ENCODE measurements at places on chromosomes 11 and 22. TPM values are rescaled to one million over a fixed set of nuclear protein-coding genes. Genes with fewer than 3 reads are reported as not detected.

The DEUP1 gene
- total RNA-seq, result not detected

The SELENOO gene
- total RNA-seq, result 10.4 TPM

The TMA7B gene
- total RNA-seq, result not detected

The CCDC188 gene
- not detected for total RNA-seq

The MUC2 gene
- total RNA-seq, result not detected

The PHF21A gene
- total RNA-seq, result 9.7 TPM

The GRAP2 gene
- not detected for total RNA-seq

The CCDC34 gene
- total RNA-seq, result 2.5 TPM

The ARHGAP20 gene
- total RNA-seq, result 2.8 TPM

The SMC1B gene
- total RNA-seq, result not detected

The MS4A3 gene
- total RNA-seq, result not detected

The YPEL1 gene
- total RNA-seq, result 1.1 TPM

The BAD gene
- total RNA-seq, result 30.3 TPM

The APOL4 gene
- total RNA-seq, result not detected

The PNPLA5 gene
- total RNA-seq, result 0.18 TPM

DNA sequence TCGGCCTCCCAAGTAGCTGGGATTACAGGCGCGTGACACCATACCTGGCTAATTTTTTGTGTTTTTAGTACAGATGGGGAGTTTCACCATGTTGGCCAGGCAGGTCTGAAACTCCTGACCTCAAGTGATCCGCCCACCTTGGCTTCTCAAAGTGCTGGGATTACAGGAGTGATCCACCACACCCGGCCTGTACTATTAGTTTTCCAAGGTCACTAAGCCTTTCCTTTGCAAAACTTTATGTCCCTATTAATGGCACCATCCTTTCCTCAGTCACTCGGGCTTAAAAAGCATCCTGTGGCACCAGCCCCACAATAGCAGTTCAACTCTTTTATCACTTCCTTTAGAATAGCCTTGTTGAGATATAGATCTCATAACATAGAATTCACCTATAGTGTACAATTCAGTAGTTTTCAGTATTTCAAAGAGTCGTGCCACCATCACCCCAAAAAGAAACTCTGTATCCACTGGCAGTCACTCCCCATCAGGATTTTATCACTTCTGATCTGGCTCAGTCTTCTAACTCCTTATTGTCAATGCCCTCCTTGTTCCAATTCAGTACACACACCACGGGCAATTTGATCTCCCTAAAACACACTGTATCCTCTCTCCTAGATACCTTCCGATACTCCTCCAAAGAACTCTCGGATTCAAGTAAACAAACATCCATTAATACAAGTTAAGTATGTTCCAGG lies 921 bp upstream of the BCL2L13 start:
- no peak for DNase-seq

- peak; percentile 97 for DNase-seq
Measured at GRCh38 chr11:3153291-3153861, 11.7 kb downstream of the OSBPL5 start.

DNA sequence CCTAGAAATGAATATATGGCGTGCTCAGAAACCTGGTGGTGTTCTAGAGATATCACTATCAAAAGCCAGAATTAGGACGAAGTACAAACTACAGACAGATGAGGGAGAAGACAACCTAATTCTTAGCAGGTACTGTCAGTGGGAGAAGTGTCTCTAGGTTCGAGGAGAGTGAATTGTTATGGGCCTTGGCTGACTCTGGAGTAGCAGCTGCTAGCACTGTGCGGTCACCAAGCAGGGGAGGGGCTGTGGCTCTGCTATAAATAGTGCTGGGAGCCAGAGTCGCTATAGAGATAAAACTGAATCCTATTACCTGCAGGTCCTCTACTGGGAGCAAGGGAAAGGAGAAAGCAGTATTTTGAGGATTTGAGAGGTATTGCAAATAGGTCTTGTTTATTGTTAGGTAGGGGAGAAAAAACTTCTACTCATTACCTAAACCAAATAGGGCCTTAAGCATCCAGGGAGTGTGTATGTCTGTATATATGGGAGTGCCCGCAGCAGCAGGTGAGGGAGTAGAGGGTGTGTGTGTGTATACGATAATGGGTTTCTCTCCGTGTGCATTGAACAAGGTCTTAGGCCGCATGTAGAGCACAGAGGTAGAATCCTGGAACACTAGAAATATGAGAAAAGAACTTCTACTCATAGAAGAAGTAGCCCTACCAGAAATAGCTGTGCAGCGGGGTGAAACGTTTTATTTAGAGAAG lies 2.2 kb downstream of the MADD start:
- DNase-seq, result no peak

DNA sequence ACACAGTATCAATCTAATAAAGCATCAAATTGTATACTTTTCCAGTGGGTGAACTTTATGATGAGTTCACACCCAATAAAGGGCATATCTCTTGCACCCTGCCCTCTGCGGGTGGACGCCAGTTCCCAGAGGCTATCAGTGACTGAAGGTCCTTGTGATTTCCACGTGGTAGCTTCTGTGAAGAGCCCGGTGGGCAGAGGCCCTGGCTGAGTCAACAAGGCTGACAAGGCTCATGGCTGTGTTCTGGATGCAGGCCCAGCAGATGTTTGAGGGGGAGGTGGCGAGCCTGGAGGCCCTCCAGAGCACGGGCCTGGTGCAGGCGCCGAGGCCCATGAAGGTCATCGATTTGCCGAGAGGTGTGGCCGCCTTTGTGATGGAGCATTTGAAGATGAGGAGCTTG lies 71.4 kb downstream of the PIWIL3 start:
- peak; percentile 74 for DNase-seq

- no peak for DNase-seq
Measured at GRCh38 chr11:133606124-133606523, 73.8 kb upstream of the OPCML start.

DNA sequence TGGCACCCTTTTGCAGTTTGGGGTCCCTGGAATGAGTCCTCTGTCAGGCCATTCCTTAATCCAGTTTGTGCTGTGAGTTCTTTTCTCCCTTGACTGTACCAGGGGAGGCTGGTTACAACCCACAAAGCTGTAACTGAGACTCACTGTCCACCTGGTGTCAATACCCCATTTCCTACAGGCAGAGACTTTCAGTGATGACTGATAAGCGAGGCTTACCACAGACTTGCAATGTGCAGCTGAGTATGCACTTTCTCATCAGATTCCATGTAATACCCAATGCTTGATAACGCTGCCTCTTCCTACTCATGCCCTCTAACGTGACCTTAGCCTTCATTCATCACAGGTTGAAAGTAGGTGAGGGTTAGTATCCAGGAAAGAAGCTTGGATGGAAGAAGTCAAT lies 120.1 kb downstream of the INSC start:
- DNase-seq, result no peak

- no peak for DNase-seq
Measured at GRCh38 chr11:96242191-96242847, 100.7 kb downstream of the MAML2 start.

DNA sequence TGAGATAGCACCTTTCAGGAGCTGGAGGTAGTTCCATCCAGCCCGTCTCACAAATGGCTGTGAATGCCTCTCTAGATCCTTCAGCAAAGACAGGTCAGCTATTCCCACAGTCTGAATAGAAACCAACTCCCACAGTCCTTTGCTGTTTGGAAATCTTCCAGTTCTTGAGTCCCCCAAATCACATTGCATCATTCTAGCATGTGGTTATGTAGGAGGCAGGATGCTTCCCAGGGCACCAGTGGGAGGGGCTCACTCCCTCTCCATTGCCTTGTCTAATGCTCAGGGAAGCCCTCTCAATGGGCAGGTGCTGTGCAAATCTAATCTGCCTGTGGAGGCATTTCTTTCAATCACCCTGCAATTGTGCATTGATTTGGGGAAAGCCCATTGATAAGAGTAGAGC lies 14.6 kb downstream of the NAV2 start:
- peak; percentile 80 for DNase-seq

GRCh38 chr11:107702723-107703122 lies 9.1 kb downstream of the SLN start:
- DNase-seq, result peak; percentile 28

GRCh38 chr11:1308743-1309497 lies 512 bp downstream of the TOLLIP start:
- DNase-seq, result no peak

DNA sequence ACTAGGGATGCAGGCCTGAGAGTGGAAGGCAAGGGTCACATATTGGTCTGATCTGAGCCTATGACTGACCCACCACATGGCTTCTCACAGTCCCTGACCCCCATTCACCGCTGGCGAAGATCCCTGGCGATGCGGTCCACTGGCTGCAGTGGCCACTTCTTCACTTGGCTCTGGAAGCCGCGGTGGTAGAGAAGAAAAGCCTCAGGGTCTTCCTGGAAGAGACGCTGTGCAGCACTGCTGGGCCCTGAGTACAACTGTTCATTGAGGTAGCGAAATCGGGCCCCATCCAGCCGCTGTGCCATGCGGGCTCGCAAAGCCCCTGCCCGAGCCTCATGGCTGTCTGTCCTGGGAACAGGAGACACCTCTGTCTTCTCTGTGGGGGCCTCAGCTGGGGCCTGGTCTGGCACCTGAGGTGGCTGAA lies 2.4 kb downstream of the RRP8 start:
- DNase-seq, result no peak

- no peak for DNase-seq
Measured at GRCh38 chr22:33656808-33657628, 263.3 kb downstream of the LARGE1 start.

DNA sequence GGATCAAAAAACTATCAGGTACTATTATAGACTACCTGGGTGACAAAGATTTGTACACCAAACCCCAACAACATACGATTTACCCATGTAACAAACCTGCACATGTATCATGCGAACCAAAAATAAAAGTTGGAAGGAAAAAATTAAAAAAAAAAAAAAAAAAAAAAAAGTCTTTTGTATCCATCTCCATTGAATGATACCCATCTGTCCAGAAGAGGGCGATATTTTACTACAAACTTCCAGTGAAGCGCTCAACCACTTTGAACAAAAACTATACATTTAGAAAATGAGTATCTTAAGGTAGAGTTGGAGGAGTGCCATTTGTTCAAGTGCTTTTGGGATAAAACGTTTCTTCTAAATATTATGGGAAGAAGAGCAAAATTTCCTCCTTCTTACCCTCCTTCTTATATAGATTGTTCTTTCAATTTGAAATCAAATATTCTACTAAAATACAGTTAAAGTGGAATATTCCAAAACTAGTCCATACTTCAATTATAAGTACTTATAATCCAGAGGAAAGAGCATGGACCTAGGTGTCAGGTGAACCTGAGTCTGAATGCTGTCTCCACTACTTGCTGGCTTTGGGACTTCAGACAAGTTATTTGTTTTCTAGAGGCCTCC lies 23.3 kb downstream of the ARL14EP start:
- DNase-seq, result peak; percentile 62

- peak; percentile 5 for DNase-seq
Measured at GRCh38 chr11:118353084-118353710, 6.2 kb upstream of the UBE4A start.

GRCh38 chr22:17403906-17404305 lies 34.6 kb downstream of the CECR2 start:
- no peak for DNase-seq

DNA sequence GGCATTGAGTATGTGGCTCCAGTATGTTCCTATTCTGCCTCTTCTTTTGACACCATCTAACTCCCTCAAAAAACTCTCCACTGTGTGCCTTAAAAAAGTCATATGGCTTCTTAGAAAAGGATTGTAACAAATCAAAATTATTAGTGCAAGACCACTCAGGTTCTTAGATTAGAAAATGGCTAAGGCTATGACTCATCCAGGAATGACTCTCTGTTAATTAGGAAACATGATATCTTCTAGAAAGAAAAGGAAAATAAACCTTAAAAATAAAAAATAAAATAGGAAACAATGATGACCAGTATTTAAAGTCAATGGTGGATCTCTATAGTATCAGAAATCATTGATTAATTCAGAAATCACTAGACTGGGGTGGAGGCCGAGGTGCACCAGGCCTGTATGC lies 21.7 kb downstream of the SLC25A17 start:
- DNase-seq, result peak; percentile 66

DNA sequence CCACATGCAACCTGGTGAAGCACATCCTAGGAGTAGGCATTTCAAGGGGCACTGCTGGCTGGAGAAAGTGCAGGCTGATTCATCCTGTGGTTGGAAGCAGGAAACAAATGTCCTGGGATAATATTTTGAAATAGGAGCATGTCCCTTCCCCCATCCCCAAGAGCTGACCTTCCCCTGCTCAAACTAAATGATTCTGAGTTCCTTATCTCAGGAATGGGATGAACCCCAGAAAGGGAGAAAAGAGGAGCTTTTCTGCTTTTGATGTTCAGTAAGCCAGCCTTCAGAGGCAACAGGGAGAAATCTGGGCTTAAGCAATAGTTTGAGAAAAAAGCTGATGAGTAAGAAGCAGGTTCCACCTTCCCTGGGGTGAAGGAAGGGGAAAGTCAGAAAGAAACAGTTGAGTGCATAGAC lies 19.5 kb upstream of the SPON1 start:
- DNase-seq, result peak; percentile 24

- DNase-seq, result peak; percentile 6
Measured at GRCh38 chr11:16012125-16012751, 344.1 kb downstream of the SOX6 start.

DNA sequence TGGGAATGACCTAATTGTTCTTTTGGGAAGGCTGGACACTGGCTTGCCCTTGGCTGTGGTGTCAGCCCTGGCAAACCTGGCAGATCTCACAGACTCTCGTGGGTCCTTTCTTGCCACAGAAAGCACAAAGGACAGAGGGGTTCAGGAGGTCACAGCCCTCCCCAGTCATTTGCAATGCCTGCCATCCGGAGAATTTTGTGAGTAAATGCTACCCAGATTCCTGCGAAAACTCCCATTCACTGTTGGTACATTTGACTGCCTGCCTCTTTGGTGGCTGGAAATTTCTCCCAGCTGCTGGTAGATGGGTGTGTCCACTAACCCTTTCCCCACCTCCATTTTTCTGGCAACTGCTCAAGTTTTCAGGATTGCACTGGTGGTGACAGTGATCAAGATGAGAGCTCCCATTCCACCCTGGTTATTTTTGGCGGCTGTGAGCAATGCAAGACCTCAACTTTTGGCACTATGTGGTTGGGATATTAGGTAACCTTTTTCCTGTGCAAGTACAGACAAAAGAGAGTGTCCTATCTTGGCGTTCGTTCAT lies 155.7 kb downstream of the NAV2 start:
- peak; percentile 65 for DNase-seq

- no peak for DNase-seq
Measured at GRCh38 chr22:49597428-49598039, 230.1 kb downstream of the BRD1 start.

- no peak for DNase-seq
Measured at GRCh38 chr11:16883174-16883573, 131.0 kb downstream of the PLEKHA7 start.

- no peak for DNase-seq
Measured at GRCh38 chr11:92159931-92160330, 64.7 kb upstream of the FAT3 start.

GRCh38 chr11:76379807-76380158 lies 1.1 kb downstream of the THAP12 start:
- no peak for DNase-seq

DNA sequence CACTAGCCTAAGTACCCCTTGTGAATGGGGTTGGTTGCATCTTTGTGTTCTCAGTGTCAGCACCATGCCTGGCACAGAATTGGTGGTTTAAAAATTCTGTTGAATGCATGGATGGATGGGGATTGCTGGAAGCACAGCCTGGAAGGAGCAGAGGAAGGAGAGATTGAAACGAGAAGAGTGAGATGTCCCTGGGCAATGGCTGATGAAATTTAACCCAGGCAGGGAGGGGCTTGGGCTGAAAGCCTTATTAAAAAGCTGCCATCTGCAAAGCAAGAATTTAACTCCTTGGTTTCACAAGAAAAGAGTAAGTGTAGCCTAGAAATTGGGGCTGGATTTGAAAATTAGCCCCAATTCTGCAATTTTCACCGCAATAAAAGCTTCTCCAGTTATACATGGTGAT lies 126.7 kb downstream of the TEAD1 start:
- no peak for DNase-seq

Data from IMR-90 (cell line).